Posterior cingulate gyrus (tissue), 11 donors: ENCODE measurements at places on chromosomes 12 and 14.

DNA sequence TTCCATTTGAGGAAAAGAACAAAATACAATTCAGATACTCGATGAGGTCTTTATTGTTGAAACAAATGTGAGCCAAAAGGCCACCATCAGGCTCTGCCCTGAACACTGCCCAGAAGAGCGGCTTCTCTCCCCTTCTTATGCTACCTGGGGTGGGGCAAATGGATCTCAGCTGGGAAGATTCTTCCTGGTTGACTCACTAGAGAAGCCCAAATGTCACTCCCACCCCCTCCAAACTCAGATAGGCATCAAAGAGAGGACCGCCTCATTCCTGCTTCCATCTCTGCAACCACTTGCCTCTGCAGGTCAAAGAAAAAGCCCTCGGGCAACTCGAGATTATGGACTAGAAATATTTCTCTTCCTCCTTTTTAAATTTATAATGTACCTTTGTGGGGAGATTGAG, 55.8 kb downstream of the TBX3 start:
- DNase-seq = no peak

DNA sequence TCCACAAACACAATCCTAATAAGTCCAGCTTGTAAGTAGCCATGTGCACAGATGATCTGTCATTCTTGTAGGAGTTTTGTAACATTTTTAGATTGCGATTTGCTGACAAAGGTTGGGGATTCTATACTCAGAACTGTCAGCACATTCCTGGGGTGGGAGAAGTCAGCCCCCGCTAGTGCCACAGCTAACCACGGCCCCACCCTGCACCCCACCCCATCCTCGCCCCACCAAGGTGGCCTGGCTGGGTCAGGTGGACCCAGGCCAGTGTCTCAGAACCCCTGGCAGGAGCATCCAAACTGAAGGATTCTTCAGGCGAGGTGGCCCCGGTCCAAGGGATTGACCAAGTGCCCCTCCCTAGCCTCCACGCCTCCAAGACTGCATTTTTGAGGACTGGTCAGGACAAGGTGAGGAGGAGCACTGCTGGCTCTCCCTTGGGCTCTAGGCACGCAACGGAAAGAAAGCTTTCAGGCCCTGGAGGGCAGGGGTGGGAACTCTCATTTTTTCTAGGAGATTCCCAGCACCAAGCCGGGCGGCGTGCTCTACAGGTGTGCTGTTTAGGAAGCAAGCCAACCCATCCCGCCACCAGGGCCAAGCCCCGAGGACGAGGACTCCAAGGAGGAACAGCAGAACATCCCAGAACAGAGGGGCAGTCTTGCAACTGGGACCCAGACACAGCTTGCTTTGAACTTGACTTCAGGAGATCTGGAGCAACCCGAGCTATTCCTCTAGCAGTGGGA, 172.8 kb downstream of the BCL11B start:
- no peak for DNase-seq

DNA sequence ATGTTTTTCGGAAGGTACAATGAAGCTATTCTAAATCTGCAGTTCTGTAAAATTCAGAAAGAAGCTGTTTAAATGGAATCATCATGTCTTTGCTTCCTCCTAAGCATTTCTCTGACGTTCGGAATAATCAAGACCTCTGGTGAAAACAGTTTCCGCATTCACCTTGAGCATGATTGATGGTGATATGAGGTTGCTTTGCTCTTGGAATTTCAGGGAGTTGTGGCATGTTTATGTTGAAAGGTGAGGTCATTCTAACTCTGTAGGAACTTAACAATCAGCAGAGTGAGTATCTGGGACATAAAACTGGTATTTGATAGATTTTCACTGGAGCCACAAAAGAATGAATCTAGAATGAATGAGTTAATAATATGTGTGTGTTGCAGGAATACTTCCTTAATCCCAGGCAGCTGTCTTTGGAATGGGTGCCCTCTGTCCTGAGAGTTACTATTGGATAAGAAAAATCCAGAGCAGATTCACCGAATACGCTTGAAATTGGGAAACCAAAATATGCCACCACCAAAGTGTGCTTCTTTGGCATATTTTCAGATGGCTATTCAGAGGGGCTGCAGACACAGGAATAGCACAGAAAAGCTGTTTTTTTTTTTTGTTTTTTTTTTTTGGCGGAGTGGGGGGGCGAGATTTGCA, 599.1 kb downstream of the CCER1 start:
- DNase-seq = no peak

- DNase-seq = no peak
Observed at GRCh38 chr12:103493199-103493598, 2.6 kb downstream of the C12orf42 start.

GRCh38 chr12:9960590-9960989, 10.6 kb upstream of the CLEC12A start:
- no peak for DNase-seq

GRCh38 chr12:43973993-43974392, 138.1 kb downstream of the TMEM117 start:
- no peak for DNase-seq

- DNase-seq = peak; percentile 43
Observed at GRCh38 chr12:50055831-50056638, 1.4 kb upstream of the ASIC1 start.

DNA sequence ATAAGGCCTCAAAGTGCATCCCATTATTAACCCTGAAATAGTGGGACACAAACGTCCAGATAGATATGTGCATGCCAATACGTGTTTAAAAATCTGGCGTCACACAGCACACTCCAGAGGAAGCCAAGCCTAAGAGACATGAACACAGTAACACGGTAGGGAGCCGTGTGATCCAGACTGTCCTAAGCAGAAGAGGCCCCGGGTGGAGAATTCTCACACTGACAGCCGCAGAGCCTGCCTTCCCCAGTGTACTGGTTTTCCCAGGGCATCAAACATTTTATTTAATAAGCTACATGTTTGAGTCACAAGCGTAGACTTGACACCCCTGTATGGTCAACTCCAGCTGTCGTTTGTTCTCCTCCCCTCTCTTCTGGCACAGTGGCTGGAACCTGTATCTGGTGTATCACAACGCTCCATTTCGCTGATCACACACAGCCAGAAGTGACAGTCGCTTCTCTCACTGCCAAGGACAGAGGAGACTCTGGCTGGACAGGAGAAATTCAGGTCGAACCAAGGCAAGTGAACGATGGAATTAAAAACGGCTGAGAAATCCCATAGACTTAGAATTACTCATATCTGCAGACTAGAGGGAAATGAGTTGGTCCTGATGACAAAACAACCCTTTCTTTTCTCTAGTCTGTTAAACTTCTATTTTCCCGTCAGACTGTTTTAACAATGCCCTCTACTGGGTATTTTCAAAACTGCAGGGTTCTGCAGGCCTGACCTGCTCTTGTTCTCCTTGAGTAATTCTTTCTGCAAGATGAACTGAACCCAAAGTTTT, 359.9 kb downstream of the RGS6 start:
- no peak for DNase-seq

DNA sequence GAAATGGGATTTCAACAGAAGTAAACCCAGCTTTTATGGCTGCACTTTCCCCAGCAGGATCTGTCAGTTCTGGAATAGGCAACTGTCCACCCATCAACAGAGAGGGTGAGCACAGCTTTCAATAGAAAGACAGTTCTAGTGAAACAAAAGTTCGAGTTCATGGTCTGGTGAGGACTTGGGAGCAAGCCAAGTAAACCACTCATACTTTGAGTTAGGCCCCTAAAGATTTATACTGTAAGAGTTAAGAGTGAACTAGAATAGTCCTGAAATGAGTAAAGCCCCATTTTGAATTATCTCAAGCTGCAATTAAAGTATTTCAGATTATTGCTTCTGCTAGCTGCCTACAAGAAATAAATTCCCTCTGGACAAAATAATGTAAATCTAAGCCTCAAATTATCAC, 82.6 kb downstream of the METTL25 start:
- no peak for DNase-seq

DNA sequence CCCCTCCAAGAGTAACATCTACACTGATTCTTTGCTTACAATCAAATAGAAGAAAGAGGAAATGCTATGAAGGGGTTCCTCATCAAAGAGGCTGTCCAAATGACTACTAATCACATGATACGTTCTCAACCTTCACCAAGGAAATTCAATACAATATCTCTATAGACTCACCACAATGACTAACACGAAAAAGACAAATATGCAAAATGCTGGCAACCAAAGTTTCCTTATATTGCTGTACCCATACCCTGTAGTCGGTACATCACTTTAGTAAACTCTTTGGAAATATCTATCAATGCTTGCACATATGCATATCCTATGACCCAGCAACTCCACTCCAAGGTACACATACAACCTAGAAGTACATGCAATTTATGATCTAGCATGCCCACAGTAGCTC, 1296.6 kb downstream of the AACS start:
- no peak for DNase-seq

DNA sequence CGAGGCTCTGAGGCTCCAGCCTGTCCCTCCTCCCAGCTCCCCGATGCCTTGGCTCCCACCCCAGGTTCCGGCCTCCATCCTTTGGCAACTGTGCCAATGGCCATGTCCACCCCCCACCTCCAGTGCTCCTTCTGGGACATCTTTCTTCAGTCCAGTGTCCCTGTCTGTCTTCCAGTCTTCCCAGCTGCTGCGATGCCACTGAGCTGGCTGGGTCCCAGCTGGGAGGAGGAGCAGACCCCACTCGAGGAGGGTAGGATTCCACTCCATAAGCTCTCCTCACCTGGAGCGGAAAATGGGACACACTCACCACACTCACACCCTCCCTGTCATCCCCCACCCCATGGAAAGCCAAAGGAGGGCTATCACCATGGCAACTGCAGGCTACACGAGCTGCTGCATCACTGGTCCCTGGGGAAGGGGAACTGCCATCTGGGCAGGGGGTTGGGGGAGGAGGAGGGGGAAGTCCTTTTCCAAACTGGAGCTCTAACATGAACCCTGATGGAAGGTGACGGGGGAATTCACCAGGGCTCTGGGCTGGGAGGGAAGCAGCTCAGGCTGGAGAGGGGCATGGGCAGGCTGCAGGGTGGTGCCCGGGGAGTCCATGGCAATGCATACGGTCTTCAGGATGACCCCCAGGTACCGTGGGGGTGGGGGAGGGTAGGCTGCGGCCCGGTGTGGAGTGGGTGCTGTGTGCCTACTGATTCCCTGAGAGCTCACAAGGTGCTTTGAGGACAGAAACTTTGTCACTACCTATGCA, 94.3 kb downstream of the LRRC74A start:
- DNase-seq = peak; percentile 57

- no peak for DNase-seq
Observed at GRCh38 chr12:43333644-43334043, 218.4 kb downstream of the ADAMTS20 start.
